ENCODE measurements at places on chromosomes 11 and 22.

- DNase-seq = no peak
Observed at GRCh38 chr22:28570696-28571373, 108.8 kb downstream of the TTC28 start.

- no peak for DNase-seq
Observed at GRCh38 chr22:38694049-38694448, 6.7 kb downstream of the JOSD1 start.

- no peak for DNase-seq
Observed at GRCh38 chr11:12629601-12630313, 44.5 kb upstream of the TEAD1 start.

GRCh38 chr11:10439351-10439750, 15.7 kb upstream of the AMPD3 start:
- no peak for DNase-seq

GRCh38 chr22:47757741-47758140, 995.3 kb downstream of the TBC1D22A start:
- no peak for DNase-seq

DNA sequence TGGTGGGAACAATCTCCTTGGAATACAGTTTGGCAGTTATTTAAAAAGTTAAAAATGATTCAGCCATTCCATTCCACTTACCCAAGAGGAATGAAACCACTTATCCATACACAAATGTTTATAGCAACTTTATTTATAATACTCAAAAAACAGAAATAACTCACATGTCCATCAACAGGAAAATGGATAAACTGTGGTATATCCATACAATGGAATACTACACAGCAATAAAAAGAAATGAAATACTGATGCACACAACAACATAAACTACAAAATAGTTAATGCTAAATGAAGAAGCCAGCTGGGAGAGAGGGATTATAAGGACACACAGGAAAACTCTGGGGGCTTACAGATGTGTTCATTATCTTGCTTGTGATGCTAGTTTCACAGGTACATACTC, 64.7 kb downstream of the FCHSD2 start:
- DNase-seq = no peak

DNA sequence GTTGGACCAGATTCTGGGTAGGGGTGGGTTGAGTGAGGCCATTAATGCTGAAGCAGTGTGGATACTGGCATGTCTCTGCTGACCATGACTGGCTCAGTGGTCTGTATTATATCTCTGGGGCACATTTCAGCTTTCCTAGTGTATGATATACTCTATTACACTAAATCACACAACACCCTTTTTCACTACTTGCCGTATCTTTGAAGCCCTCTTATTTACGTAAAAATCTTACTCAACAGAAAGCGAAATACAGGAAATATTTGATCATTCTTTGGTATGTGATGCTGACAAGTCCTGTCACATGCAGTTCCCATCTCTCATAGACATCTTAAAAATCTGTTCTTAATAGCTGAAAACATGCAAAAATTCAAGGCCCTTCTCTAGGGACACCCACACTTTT, 40.3 kb downstream of the OR5B17 start:
- no peak for DNase-seq

GRCh38 chr11:70410276-70411205, 12.2 kb downstream of the CTTN start:
- DNase-seq = no peak

DNA sequence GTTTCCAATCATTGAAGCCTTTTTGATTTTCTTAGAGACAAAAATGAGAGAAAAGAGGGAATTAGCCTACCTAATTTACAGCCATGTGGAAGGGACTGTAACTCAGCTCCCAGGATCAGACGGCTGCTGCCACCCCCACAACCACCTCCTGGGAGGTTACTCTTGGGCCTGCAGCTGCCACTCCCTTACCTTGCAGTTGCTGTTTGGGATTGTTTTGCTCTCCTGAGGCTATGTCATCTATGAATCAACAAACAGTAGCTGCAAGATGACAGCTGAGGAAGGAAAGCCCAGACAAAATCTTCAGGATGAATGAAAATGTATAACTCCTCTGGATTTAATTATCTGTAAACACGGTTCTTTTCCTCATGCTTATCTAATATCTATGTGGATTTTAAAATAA, 28.0 kb upstream of the ZC3H12C start:
- DNase-seq = no peak

DNA sequence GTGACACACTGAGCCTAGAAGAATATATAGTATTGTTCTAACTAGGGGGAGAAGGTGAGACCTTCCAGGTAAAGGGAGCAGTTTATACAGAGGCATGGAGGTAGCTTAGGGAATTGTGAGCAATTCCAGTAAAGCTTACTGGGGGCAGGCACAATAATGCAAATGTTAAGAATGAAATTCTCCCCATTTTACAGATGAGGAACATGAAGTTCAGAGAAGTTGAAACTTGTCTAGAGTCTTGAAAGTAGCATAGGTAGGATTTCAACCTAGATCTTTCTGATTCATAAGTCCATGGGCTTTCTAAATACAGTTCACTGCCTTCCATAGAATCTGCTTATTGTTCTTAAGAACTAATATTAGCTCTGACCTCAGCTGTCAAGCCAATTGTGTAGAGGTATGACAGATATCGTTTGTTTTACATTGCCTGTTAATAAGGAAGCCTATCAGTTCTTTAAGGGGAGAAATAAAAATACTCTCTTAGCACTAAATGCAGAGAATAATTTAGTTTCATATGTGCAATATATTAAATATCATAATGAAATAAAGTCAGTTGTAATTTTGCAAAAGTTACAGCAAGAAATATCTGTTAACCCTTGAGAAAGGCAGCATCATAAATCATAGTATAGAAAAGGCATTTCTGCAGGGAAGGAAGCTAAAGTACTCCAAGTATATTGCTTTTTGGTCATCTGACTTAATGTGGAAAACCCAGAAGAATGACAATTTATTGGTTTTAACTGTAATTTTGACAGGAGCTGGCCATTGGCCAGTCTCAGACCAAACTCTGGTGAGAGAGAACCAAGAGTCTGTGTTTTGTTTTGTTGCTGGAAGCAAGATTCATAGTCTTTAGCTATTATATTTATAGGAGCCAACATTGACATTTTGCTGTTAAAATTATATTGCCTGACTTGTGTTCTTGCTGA, 181.8 kb downstream of the UVRAG start:
- no peak for DNase-seq

GRCh38 chr11:13316528-13316961, 39.0 kb downstream of the BMAL1 start:
- no peak for DNase-seq

DNA sequence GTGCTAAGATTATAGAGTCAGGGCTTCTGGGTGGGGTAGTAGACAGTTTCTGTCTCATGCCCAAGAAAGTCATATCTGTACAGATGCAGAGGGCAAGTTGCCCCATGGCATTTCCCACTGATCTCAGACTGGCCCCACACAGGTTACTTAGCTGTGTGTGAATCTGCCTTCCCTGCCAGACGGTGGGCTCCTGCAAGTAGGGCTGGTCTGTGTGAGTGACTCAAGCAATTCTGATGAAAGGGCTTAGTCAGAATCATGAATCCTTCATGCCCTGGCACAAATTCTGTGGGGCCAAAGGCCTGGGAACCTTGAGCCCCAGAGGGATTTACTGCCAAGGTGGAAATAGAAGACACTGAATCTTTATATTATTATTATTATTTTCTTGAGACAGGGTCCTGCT, 30.4 kb downstream of the USH1C start:
- no peak for DNase-seq

DNA sequence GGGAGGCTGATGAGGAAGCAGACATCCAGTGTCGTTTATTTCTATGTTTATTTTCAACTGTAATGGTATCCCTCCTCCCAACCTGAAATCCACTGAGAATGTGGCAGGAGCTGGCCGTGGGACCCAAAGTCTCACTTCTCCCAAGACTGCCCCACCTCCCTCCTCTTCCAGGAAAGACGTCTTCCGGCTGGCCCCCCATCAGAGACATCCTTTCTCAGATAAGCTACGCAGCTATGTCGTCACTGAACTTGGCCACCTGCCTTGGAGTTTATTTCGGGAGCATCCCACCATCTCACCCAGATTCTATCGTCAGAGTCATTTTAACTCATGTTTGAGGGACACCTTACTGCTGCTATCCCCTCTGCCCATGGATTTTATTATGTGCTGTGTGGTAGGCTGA, 13.9 kb downstream of the TMEM184B start:
- DNase-seq = no peak

- DNase-seq = no peak
Observed at GRCh38 chr22:30288419-30289140, 725 bp downstream of the CASTOR1 start.

Data from hematopoietic multipotent progenitor cell treated with erythropoietin and hydrocortisone succinate and interleukin-3 and kit ligand, for 8 days (in vitro differentiated cells).